NCI-H1105 treated with DMSO at 0.1 percent for 48 hours (cell line): ENCODE measurements at places on chromosomes 11 and 22.

DNA sequence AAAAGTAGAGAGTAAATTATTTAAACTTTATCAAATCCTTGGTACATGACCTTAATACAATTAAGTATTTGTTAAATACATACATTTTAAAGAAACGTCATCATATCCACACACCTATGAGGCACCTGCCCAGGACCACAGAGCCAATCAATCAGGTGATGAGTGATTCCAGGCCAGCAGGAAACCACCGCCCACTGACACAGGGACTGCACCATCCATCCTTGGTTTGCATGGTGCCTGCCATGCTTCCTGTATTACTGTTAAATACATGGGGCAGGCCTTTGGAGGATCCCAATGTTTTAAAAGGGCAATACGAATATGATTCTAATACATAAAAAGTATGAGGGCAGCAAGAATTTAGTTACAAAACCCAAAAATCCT lies 7.0 kb upstream of the TBC1D10A start:
- DNase-seq = no peak

- no peak for DNase-seq
These were observed 60.0 kb downstream of the BARX2 start for GRCh38 chr11:129435499-129436245.

- peak; percentile 46 for DNase-seq
These were observed 1130.4 kb downstream of the LRRC4C start for GRCh38 chr11:40328890-40329614.

DNA sequence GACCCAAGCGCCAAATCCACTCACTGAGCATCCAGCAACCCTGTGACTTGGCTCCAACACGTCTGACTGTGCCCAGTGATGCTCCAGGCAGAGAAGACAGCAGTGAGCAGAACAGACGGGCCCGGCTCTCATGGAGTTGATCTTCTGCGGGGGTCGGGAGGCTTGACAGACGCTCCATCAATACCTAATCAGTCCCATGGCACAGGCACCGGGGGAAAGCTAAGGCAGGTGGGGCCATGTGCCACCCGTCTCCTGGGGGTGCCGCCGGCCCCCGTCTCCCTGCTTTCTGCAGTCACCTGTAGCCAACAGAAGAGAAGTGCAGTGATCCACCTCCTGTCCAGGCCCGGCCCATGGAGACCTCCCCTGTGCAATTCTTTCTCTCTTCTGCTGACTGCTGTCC lies 47.5 kb downstream of the LINC01488 start:
- no peak for DNase-seq

- DNase-seq = no peak
These were observed 2.4 kb downstream of the TSGA10IP start for GRCh38 chr11:65947603-65948125.

GRCh38 chr11:64969209-64969608 lies 2.7 kb downstream of the MAJIN start:
- no peak for DNase-seq
